ENCODE measurements at places on chromosomes 6 and 20.
A peak's percentile ranks its signal among the peaks of the same experiment; 100 is the strongest.

DNA sequence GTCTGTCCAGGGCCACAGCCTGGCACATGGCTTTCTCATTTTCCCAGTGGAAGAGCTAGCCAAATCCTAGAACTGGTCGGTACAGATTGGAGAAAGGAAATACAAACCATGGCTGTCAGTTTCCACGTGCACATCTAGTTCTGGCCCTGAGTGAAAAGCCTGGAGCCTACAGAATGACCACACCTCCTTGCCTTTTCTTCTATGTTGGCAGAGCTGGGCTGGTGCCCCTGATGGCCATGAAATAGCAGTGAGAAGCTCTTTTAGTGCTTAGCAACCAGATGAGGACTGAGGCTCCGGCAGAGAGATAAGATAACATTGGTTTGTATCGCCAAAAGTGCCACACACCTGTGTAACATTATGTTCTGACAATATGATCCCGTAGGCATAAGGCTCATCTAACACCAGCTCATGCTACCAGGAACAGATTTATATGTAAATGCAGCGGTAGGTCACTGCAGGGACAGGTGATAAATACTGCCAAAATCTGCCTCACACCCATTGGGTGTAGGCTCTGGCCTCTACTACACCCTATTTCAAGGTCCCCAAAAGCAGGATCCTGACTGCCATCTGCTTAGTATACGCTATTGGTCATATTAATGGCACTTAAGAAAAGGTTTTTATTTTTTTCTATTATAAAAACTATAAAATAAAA, 39.9 kb upstream of the TBC1D7 start:
- no peak for DNase-seq

DNA sequence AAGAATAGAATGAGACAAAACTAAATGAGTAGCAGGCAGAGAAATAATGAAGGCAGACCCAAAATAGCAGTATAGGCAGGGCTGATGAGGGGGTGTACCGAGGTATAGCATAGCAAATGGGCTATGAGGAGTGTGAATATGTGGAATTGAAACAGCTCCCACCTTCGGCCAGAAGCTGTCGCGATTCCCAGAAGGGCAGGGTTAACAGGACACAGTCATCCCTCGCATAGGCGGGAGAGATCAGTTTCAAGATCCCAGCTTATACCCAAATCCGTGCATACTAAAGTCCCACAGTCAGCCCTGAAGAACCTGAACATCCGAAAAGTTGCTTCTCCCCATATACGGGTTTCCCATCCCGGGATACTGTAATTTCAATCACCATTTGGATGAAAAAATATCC, 82.7 kb downstream of the PTPRK start:
- DNase-seq, result no peak

DNA sequence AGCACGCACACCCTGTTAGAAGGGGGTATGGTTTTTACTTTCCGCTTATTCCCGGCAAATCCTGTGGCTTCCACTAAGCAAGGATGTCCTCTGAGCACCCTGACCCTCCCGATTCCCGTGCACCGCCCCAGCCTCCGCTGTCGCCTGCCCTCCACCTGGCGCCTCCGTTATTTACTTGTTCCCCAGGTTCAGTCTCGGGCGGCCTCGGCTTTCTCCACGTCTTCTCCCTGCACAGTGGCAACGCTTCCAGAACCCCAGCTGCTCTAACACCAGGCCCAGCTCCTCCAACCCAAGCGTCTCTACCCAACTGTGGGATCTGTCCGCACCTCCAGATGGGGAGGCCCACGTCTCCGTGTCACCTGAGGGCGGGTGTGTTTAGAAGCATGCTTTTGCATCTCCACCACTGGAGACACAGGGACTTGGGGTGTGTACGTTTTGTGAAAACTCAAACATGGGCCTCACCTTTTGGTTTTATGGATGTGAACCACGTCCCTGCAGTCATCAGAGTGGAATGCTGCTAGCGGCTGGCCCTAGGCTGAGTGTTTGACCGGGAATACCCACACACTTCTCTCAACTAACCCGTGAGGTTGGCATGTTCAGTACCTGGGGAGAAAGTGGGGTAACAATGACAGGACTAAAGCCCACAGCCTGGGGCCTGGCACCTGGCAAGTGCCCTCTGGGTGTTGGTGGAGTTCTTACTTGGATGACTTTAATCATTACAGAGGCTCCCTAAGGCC, 79.9 kb downstream of the THBS2 start:
- peak; percentile 7 for DNase-seq

GRCh38 chr20:21715193-21715881, 9.9 kb downstream of the PAX1 start:
- DNase-seq, result no peak

DNA sequence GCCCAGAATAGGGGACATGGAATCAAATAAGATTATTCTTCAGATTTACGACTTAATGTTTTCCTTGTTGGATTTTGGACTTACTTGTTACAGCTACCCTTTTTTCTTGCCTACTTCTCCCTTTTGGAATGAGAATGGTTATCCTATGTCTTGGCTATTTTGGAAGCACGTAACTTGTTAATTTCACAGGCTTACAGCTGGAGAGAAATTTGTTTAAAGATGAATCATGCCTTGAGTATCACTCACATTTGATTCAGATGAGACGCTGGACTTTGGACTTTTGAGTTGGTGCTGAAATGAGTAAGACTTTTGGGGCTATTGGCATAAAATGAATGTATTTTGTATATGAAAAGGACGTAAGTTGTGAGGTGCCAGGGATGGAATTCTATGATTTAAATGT, 83.3 kb downstream of the SMPDL3A start:
- DNase-seq, result no peak

GRCh38 chr6:7759320-7759719, 33.4 kb downstream of the BMP6 start:
- DNase-seq, result no peak

- no peak for DNase-seq
These were observed 89.4 kb downstream of the GRM4 start for GRCh38 chr6:34056305-34057108.

DNA sequence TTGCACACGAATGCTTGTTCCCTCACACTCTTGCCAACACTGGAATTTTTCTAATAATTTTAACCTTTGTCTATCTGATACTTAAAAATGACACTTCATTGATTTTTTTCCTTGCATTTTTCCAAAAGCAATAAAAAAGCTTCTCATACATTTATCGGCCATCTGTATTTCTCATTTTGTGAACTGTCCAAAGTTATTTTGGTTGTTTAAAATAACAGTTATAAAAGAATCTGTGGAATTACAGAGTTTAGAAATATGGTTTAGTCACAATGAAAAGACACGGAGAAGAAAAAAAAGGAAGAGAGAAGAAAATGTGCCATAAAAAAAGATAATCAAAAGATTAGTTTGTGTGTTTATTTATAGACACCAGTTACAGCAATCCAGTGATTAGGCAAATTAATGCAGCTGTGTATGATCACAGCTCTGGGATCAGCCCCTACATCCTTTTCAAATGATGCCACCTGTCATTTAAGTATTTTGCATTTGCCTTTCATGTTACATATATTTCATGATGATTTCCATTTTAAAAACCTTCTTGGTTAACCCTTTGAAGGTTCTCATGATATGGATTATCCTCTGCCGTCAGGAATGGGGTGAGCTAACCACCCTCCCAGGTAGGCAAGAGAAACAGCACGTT, 171.7 kb downstream of the BACH2 start:
- DNase-seq, result no peak

- DNase-seq, result no peak
These were observed 187.2 kb downstream of the CDH4 start for GRCh38 chr20:61439251-61439650.

DNA sequence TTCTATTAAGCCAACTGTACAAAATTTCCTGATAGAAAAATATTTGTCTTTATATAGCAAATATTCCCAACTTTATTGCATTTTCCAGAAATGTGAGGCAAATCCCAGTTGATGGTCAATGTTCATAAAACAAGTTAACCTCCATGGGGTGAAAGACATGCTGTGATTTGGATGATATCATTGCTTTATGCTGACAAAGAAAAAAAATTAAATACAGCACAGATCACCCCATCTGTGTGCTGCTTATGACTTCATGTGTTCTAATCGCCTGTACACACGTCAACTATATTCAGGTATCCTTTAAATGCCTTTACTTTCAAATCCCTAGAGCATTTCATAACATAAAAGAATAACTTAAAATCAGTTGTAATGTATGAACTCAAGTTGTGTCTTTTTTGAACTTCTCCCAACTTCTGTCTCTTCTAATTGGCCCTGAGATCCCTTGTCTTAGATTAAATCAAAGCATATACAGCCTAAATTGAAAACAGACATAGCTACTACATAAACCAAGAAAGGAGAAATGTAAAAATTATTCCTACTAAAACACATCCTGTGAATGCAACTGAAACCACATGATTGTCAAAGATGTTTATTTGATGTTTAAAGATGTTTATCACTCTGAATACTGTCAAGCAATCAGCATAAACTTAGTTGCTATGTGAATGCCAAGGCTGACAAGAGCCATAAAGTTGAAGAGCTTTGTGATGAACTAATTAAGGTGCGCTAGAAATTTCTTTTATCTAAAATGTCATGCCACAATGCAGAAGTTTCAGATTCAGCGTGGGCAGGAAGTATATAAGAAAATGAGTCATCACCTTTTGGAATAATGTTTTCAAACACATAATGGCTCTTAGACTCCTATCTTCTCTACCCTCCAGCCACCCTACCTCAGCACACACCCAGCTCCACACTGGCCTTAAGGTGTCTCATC, 68.7 kb downstream of the FILIP1 start:
- DNase-seq, result peak; percentile 49

- no peak for DNase-seq
These were observed 730 bp downstream of the INSM1 start for GRCh38 chr20:20368418-20369249.

DNA sequence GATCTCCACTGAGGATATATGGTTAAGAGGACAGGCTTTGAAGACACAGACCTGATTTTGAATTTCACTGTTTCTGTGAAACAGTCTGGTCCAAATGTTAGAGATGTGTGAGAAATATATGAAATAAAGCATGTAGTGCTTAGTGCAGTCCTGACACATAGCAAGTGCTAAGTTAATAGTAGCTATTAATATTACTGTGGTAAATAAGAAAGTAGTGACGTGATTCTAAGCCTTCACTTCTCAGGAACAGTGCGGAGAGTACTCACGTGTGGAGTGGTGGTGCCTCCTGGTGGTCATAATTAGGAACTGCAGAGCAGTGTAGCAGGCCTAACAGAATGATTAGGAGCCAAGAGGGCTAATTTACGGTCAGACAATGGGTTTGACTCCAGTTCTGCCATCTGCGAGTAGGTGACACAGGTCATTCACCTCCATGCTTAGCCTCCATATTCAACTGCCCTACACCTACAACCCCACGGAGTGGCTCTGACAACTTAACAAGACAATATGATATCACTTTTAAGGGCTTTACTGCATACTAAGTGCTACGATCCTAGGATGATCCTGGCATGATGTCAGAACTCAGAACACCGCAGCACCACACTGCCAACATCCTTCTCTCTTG, 106.2 kb downstream of the JPH2 start:
- peak; percentile 62 for DNase-seq

- no peak for DNase-seq
These were observed 88.9 kb downstream of the ARMC2 start for GRCh38 chr6:108937170-108937569.

GRCh38 chr6:133855991-133856370, 32.9 kb upstream of the TCF21 start:
- no peak for DNase-seq

GRCh38 chr20:10217721-10218410, 764 bp upstream of the SNAP25 start:
- peak; percentile 85 for DNase-seq

GRCh38 chr20:25221592-25222460, 26.1 kb upstream of the PYGB start:
- DNase-seq, result no peak

GRCh38 chr20:19757487-19758132, 448 bp upstream of the RIN2 start:
- peak; percentile 89 for DNase-seq

DNA sequence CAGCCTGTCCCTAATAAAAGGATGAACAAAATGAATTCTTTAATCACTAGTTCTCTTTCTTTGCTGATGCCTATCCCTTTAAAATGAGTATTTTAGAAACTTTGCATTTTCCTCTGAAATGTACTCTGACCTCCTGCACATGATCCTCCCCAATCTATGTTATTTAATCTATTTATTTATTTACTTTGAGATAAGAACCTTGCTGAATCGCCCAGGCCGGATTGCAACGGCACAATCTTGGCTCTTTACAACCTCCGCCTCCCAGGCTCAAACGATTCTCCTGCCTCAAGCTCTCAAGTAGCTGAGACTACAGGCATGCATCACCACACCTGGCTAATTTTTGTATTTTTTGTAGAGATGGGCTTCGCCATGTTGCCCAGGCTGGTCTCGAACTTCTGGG, 27.9 kb downstream of the ADTRP start:
- DNase-seq, result no peak

DNA sequence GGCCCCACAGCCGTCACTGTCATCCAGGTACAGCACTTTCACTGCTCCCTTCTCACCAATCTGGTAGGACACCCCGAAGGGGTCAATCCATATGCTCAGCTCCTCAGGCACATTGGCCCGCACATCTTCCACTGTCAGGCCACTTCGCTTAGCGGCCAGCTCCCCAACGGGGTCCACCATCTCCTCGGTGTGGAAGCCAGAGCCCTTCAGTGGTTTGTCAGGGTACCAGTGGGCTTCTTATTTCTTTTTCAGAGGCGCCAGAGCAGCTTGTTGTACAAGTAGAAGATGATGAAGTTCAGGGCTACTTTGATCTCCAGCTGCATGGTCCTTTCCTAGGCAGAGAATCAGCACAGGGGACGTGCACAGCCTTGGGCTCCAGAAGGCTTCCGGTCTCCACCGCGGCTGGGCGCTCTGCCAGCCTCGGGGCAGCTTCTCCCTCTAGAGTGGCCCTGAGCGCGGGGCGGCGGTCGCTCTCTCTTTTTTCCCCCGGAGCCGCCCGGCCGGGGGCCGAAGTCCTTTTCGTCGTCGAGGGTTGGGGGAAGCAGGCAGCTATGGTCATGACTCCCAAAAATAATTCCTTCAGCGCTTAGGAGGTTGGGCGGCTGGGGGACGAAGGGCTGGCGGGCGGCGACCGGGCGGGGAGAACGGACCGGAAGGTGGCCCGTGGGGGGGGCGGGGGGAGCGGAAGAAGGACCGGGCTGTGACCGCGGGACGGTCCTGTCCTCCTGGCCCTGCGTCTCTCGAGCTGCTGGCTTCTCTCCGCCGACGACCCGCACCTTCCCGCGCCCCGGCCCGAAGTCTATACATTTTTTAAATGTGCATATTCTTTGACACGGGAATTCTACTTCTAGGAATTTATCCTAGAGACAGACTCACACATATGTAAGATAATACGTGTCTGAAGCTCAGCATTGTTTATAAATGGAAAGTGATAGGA, 6.5 kb upstream of the ZSCAN9 start:
- DNase-seq, result peak; percentile 64

All from HT1080 (cell line).